Mesothelial cell of epicardium (in vitro differentiated cells): ENCODE measurements at places on chromosomes 6 and 20. TPM values are rescaled to one million over a fixed set of nuclear protein-coding genes. Genes with fewer than 3 reads are reported as not detected.

Gene EEF1A2
- 14.4 to 15.6 TPM (median 14.6 TPM) in 3 replicates for total RNA-seq

DNA sequence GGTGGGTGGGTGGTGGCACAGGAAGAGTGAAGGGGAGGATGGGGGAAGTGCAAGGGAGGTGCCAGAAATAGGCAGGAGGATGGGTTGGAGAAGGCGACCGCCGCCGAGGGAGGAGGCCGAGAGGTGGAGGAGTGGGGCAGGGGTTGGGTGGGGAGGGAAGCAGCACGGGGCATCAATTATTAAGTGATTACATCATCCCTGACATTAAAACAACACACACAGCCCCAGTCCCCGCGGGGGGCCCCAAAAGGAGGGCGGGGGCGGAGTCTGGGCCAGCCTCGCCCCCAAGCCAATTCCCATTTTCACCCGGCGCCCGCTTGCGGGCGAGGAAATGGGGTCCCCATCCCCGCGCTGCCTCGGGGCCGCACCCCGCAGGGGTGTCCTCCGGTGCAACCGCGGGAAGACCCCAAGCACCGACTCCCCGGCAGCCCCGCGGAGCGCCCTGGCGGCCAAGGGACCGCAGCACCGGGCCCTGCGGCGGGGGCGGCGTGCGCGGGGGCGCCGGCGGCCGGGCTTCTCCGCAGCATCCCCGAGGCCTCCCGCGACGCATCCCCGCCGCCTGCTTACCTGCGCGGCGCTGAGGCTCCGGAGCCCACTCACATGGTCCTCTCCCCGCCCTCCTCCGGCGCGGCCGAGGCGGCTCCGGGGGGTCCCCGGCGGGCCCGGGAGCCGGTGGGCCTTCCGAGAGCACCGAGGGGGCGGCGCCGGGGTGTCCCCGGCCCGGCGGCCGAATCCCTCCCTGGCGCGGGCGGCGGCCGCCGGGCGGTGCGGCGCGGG lies 663 bp downstream of the FYN start:
- DNase-seq: peak; percentile 27

DNA sequence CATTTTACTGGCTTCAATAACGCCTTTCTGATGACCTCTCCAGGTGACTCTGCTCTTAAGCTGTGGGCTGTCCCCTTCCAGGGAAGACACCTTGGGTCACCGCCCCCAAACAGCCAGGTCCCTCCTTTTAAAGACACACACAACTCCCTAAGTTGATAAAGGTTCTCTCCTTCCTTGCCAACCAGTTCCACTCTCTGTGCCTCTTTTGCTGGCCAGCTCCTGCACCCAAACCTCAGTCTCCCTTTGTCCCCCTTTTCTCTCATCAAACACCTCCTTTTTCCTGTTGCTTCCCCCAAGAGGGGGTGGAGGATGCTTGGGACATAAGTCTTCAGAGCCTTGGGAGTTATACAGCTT lies 1.0 kb downstream of the NCOA6 start:
- no peak for DNase-seq

GRCh38 chr6:97059473-97059872 lies 134.9 kb downstream of the KLHL32 start:
- DNase-seq: no peak

- DNase-seq: no peak
These were observed 4.4 kb downstream of the LRRC73 start for GRCh38 chr6:43505718-43506117.

- no peak for DNase-seq
These were observed 140.3 kb downstream of the SYNDIG1 start for GRCh38 chr20:24609757-24610156.

GRCh38 chr20:22924046-22924737 lies 110.9 kb upstream of the SSTR4 start:
- DNase-seq: no peak

DNA sequence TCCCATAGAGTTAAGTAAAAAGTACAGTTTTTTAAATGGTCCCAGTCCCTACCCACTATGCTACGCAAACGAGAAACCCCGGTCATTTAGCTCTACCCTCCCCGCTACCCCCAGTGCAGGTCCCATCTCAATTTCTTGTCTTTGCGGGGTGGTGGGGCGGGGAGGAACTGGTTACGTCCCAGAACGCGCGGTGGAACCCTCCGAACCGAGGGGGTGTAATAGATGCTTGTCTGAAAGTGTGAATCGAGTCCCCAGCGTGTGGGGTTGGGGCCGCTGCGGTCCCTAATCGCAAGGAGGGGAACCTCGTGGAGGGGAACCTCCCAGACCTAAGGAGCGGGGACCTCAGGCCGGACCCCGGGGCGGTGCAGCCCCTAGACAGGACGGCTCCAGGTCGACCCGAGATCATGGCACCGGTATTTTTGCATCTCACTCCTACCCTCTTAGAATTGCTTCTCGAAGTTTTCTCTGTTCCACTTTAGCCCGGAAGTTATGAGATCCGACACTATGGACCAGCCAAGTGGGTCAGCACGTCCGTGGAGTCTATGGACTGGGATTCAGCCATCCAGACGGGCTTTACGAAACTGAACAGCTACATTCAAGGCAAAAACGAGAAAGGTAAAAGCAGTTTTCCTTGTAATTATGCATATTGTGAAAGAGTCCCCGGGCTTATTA lies 779 bp downstream of the HEBP2 start:
- DNase-seq: peak; percentile 48
